ENCODE measurements at places on chromosomes 3 and 15. TPM values are rescaled to one million over a fixed set of nuclear protein-coding genes. Genes with fewer than 3 reads are reported as not detected.

DNA sequence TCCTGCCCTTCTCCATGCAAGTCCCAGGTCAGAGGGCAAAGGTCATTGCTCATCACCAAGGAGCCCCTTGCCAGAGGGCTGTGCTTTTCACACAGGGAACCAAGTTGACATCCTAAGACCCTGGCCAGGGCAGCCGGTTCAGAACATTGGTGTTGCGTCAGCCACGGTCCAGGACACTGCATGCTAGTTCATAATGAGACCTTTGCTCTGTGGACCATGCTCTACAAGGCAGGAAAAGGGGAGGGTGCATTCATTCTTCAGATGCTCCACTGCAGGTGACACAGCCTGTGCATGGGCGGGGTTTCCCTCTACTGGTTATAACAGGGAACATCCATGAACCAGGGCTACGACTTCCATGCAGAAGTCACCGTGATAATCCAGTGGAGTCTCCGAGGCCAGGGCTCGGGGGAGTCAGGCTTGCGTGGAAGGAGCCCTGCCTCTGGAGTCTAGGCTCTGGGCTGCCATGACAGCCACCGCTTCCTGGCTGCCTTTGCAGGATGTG, 81.6 kb downstream of the OCA2 start:
- no peak for DNase-seq

- DNase-seq: peak; percentile 65
Observed at GRCh38 chr3:186849374-186849975, 7.0 kb downstream of the ADIPOQ start.

- DNase-seq: no peak
Observed at GRCh38 chr15:66906668-66907614, 158.5 kb upstream of the SMAD3 start.

DNA sequence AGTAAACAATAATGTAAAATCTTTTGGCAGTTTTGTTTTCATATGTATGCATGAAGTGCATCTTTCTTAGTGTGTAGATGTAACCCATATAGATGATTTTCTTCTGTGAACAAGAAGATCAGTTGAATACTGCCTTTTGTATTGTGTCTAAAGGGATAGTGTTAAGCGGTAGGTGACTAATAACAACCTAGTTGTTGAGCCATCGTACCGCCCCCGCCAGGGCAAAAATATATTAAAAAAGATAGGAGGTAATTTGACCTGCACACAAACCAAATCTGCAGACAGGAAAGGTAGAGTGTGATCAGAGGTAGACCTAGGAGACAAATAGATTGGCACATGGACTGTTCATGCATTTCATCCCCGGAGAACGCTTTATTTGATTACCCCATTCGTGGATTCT, 3.3 kb upstream of the GMNC start:
- no peak for DNase-seq

- no peak for DNase-seq
Observed at GRCh38 chr15:39774688-39775267, 7.9 kb downstream of the FSIP1 start.

- DNase-seq: no peak
Observed at GRCh38 chr3:140712301-140712700, 34.4 kb downstream of the TRIM42 start.

DNA sequence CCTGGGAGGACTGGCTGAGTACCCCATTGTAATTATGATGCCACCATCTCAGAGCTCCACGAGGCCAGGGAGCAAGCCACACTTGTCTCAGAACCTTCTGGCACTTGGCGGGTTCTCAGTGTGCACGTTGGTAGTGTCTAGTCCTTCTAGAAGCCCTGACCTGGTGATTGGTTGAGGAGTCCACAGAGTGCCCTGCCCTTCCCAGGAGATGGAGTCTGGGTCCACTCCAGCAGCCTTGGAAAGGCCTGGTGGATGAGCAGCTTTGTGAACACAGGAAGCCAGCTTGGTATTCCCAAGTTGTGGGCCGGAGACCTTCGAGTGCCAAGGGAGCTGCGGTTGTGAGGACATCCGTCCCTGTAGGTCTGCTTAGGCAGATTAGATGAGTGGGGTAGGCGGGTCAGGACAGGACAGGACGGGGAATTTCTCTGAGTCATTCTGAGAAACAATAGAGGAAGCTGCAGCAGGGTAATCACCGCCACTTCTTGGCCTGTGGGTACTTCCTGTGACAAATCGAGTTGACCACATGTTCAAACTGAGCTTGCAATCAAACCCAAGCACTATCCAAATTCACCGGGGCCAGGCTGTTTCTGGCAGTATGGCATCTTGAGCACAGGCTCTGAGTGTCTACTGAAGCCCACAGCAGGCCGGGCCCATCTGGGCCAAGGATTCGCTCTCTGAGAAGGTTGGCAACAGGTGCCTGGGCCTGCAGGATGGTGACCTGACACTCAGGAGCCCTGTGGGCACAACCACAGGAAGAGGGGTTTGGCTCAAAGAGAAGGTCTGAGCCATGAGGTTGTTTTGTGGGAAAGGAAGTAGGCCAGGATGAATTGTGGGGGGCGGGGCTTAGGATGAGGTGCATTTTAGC, 71.5 kb upstream of the PLXNA1 start:
- peak; percentile 98 for DNase-seq

DNA sequence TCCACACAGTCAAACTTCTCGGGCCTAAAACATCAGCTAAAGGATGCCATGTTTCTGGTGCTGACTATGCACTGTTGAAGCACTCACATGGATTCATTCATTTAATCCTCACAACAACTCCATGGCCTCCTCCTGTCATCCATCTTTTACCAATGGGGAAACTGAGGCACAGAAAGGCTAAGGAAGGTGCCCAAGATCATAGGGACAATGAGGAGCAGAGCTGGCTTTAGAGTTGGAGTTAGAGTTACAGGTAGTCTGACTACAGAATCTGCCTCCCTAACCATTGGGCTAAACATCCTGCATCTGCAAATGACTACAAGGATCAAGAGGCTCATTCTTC, 111.6 kb downstream of the IQSEC1 start:
- no peak for DNase-seq

DNA sequence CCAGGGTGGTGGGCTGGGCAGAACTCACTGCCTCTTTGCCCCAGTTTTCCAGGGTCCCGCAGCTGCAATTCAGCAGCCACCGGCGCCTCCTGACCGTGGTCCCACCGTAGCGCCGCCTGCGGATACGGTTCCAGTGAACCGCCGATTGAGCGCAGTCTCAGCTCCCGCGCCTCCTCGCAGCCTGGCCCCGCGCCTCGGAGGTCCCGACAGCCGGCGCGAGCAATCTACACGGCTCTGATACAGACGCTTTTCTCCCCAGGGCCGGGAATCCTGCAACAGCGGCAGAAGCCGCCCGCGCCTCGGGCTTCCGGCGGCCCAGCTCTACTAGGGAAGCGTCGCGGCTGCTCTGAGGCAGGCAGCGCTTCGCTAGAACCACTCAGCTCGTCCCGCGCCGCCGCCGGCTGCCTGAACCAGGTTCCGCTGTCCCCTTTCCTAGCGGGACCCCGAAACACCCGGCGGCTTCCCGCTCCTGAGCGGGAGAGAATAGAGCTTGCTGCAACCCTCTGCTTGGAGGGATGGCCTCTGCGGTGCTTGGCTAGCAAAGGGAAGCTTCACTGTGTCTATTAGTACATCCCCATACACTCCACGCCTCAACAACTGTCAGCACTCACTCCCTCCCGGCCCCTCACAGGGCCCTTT, 3.1 kb downstream of the FOXL2NB start:
- peak; percentile 31 for DNase-seq

DNA sequence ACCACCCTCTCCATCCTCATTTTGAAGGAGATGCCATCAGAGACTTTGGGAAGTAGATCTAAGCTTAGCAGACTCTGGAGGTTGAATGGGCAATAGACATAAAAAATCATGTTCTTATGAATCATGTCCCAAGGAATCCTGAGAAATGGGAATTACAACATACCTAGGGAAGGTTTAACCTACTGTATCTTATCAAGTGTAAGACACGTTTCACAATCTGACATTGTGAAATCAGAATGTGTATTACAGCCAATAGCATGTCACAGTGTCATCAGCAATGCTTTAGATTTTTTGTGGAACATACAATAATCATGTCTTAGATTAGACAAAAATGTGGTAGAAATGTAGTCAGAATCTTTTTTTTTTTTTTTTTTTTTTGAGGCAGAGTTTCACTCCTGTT, 332.4 kb upstream of the TLE3 start:
- DNase-seq: no peak

DNA sequence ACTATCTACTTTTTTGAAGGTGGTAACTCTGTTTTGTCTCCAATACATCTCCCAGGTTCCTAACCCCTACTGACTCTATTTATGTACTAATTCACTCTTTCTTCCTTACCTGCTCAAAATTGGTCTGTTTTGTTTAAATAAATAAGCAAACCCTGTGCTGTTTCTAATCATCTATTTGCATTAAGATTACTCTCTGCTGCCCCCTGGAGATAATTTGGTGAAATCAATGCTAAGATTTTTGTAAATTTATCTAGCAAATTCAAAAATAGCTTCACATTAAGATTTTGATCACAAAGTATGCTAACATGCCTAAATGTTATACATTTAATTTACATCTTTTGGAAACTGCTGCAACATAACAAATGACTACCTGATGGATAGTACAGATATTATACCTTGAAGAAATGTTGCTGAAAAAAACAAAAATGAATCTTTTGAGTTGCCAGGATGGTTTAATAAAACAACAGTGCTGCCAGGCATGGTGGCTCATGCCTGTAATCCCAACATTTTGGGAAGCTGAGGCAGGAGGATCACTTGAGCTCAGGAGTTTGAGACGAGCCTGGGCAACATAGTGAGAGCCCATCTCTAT, 4.4 kb upstream of the CD200R1 start:
- DNase-seq: peak; percentile 37

DNA sequence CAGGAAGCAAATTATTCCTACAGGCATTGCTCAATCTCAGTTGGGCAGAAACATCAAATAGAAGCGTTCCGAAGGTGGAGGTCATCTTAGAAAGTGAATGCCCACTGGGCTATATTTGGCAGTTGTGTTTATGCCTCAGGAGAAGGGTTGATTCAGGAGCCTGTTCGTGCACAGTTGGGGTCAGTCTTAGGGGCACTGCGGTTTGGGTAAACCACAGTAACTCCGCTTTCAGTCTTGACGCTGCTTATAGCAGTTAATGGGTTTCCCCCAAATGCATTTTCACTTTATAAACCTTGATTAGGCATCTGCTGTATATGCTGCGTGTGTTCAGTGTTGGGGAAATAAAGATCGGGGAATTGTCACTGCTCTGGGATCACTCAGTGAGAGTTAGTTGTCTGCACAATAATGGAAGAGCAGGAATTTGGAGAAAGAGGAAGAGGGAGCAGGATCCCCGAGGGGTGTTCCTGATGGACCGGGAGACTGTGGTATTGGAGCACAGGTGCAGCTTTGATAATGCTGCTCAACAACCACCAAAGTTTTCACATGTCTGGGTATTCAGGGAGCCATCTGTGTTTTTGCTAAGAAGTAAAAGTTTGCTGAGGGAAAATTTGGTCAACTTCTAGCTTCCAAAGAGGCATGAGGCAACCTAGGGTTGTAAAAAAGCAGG, 124.3 kb upstream of the EIF1B start:
- no peak for DNase-seq

DNA sequence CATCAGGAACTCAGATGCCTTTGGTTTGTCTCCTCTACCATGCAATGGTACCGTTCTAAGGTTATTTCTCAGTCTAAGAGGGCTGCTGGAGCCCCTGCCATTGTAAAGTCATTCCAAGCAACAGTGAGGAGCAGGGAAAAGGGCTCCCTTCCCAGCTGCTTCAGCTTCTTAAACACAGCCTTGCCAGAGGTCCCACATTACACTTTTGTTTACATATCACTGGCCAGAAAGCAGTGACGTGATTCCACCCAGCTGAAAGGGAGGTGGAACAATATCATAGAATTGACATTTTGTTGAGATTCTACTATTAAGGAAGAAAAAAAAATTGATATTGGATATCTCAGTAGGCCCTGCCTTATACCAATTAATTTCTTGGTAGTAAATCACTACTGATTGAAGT, 194.6 kb downstream of the SUCLG2 start:
- peak; percentile 28 for DNase-seq

- DNase-seq: no peak
Observed at GRCh38 chr3:185939721-185940120, 1.9 kb upstream of the TRA2B start.

GRCh38 chr15:26191193-26191592, 328.1 kb upstream of the ATP10A start:
- no peak for DNase-seq

DNA sequence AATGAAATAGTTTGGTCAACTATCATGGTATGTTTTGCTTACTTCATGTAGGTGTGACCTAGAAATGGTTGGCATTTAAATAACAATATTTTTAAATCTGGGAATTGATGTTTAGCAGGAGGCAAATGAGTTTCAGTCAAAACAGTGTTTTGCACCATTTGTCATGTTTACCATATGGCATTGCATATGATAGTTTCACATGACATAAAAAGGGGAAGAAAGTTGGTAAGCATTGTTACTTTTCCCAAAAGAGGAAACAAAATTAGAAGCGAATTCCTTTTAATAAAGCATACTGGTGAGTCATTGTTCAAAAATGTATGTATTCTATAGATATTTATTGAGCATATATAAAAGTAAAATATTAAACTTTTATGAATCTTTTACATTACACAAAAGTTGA, 2.3 kb downstream of the RNF13 start:
- DNase-seq: no peak

Gene PPM1L
- total RNA-seq: 0.99 TPM

Gene LHFPL4
- total RNA-seq: under 0.01 TPM

Gene HYAL2
- total RNA-seq: 404 TPM

Measured in lung microvascular endothelial cell (primary cell).